ENCODE measurements at places on chromosomes 3 and 15.

GRCh38 chr3:171088496-171088895, 62.0 kb upstream of the SLC2A2 start:
- DNase-seq = no peak

- DNase-seq = no peak
Observed at GRCh38 chr3:31522152-31522551, 10.6 kb upstream of the STT3B start.

DNA sequence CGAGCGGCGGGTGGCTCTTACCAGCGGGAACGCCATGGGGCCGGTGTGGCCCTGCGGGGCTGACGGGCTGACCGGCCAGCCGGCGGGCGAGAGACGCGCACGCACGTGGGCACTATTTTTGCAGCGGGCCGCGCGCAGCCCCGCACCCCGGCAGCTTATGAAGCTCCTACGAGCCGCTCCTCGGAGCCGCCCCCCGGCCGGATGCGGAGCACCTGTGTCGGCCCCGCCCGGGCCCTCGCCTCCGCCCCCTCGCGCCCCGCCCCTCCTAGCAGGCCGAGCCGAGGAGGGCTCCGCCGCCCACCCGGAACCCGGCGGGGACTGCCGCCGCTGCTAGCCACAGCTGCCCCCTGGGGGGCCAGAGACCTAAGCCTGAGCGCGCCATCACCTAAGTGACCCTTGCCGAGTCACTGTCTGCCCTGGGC, 683 bp upstream of the CPEB1 start:
- peak; percentile 80 for DNase-seq

DNA sequence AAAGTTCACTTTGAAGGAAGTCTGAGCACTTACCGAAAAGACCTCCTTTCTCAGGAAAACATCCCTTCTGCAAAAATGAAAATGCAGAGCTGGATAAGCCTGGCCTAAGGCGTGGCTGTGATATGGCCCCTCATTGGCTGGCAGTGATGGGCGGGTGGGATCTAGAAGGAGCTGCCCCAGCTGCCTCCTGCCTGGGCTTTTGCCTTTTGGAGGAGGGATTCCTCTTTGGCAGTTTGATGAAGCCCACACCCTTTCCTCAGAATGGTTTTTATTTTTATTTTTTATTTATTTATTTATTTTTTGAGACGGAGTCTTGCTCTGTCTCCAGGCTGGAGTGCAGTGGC, 4.0 kb upstream of the DZIP1L start:
- peak; percentile 40 for DNase-seq

GRCh38 chr3:37324850-37325321, 150.5 kb upstream of the LRRFIP2 start:
- DNase-seq = no peak

DNA sequence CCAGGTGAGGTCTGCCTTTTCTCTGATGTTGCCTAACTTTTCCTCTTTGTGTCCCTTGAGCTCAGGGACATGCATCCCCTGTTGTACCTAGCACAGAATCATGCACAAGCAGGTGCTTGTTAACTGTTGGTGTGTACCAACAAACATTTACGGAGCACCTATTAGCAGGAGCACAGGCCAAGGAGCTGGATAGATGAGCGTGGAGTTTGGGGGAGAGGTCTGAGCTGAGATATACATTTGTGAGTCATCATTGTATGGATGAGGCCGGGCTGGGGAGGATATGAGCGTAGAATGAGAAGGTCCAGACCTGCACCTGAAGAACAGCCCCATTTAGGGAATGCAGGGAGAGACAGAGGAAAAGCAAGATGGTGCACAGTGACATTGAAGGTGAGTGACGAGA, 53.4 kb downstream of the SMAD3 start:
- DNase-seq = no peak

- no peak for DNase-seq
Observed at GRCh38 chr15:86570738-86571137, 491.1 kb downstream of the AGBL1 start.

DNA sequence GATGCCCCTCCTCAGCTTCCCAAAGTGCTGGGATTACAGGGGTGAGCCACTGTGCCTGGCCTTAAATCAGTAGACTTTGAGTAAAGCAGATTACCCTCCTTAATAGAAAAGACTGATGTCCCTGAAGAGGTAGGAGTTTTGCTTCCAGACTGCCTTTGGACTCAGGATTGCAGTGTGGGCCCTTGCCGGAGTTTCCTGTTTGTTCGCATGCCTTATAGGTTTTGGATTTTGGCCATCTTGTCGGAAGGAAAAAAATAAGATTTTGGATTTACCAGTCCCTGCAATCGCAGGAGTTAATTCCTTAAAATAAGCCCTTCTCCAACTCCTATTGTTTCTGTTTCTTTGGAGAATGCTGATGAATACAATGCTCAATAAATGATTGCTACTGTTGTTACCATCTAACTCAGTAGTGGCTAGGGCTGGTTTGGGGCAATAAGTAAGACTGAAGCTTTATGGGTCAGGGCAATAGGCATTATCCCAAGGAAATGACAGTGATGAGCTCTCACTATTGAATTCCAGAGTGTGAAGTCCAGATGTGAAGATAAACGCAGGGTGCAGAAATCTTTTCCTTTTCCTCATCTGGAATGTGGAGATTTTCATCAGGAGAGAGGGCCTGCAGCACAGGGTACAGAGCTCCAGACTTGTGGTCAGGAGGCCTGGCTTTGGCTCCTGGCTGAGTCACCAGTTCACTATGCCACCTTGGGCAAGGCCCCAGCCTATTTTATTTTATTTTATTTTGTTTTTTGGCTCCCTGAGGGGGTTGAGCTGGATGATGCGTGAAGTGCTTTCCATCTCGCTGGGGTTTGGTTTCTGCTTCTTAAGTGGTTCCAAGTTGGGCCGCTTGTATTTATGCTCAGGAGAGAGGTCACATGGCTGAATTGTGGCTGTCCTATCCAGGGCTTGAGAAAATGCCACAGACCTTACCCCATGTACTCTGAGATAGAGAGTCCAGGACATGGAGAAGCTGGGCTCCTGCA, 25.3 kb downstream of the FOXL2 start:
- DNase-seq = no peak
